ENCODE measurements at places on chromosomes 6 and 20. TPM values are rescaled to one million over a fixed set of nuclear protein-coding genes. Genes with fewer than 3 reads are reported as not detected.
A peak's percentile ranks its signal among the peaks of the same experiment; 100 is the strongest.

- no peaks in the 10 kb centered on the region for H3K4me1 ChIP-seq
- H3K27ac ChIP-seq: no peak overlapping the region
- no peaks in the 10 kb centered on the region for H3K36me3 ChIP-seq
- no peak overlapping the region for H3K4me3 ChIP-seq
Observed at GRCh38 chr20:45646875-45647274, 15.8 kb upstream of the WFDC9 start.

DNA sequence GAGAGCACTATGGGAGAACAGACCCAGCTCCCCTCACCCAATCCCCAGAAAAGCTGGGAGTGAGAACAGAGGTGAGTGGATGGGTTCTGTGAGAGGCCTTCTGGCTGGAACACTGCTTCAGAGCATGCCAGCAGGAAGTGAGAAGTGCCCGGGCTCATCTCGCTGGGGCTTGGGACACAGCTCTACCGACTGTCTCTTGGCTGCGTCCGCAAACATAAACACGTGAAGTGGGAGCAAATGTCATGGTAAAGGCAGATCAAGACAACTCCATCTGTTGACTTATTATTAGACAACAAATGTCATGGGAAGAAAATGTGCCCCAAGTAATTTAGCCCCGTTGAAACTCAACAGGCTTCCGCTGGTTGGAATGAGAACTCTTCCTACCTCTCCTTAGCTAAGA lies 25.9 kb downstream of the GNAS-AS1 start:
- H3K27me3 ChIP-seq: no peaks in the 10 kb centered on the region
- no peaks in the 10 kb centered on the region for H3K36me3 ChIP-seq
- DNase-seq: no peak
- H3K27ac ChIP-seq: no peak overlapping the region

GRCh38 chr6:14305131-14305530 lies 187.6 kb downstream of the CD83 start:
- no peaks in the 10 kb centered on the region for H3K27me3 ChIP-seq
- no peaks in the 10 kb centered on the region for H3K36me3 ChIP-seq
- no peak overlapping the region for H3K27ac ChIP-seq
- no peak for DNase-seq
- no peak overlapping the region for H3K4me3 ChIP-seq

DNA sequence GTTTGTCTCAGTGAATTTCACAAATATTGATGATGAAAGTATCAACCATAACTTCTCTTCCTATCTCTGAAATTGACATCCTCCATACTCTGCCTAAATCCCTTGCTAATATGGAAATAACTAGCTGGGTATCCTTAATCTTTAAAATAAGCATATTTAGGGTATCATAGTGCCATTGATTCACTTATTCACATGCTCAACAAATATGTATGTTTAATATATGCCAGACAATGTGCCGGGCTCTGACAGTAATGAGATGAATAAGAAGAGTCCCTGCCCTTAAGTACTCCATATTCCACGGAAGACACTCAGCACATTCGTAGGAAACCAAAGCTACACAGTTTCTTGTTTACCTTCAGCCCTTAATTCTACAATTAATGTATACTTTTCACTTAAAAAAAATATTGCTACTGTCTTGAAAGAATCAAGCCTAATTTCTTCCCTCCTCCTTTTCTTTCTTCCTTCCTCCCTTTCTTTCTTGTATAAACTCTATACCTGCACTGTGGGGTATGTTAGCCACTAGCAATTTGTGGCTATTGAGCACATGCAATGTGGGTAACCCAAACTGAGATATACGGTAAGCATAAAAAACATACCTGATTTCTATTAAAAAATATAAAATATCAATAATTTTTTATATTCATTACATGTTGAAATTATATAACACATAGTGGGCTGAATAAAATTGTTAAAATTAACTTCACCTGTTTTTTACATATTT lies 42.8 kb upstream of the STXBP5 start:
- no peak overlapping the region for H3K4me3 ChIP-seq
- no peak for DNase-seq
- H3K27me3 ChIP-seq: no peaks in the 10 kb centered on the region
- H3K36me3 ChIP-seq: no peaks in the 10 kb centered on the region
- peaks cover 5% of the 10 kb centered on the region for H3K4me1 ChIP-seq

DNA sequence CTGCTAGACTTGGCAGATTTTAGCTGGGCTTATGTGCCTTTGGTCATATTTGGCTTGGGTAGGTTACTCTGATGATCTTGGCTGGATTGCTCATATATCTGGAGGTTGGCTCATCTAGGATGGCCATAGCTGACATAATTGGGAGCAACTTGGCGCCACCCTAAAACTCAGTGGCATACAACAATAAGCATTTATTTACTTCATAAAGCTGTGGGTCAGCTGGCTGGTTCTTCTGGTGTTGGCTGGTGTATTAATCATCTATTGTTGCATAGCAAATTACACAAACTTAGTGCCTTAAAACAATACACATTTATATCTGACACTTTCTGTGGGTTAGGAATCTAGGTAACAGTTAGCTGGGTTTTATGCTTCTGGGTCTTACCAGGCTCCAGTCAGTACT lies 297.3 kb upstream of the JAG1 start:
- no peaks in the 10 kb centered on the region for H3K36me3 ChIP-seq
- H3K27me3 ChIP-seq: no peaks in the 10 kb centered on the region
- H3K4me3 ChIP-seq: no peak overlapping the region
- peaks cover 3% of the 10 kb centered on the region for H3K4me1 ChIP-seq

DNA sequence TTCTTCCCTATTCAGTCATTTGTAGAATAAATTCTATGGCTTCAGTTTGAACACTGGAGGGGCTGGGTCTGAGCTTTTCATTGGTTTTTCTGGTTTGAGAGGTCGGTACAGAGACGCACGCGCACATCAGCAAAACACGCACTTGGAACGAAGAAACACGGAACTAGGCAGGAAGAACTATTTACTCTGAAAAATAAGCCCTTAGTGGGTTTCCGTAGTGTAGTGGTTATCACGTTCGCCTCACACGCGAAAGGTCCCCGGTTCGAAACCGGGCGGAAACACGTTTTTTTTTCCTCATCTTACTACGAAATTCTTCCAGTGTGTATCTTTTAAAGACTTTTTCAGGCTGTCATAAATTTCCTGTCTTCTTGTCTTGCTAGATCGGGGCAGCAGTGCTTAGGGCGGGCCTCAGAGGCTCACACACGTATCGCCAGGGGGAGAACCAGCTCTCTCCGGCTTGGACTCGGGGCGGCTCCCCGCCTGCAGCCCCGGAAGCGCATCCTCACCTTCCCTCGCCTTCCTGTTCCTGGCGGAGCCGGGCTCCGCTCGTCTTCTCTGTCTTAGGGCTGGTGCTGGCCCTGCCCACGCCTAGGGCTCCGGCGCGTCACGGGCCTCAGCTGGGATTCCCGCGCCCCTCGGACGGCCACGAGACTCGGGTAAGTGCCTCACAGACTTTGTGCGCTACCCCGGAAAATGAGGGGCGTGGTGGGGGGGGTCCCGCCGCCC lies at the start of gene HMGN4:
HMGN4 (plus strand) TSS at position 521 of the 726 bp plus-strand sequence. CDS start 6,841 bp downstream, outside the sequence.
- peak; percentile 85 for DNase-seq
- H3K4me3 ChIP-seq: peak within 1 kb of the TSS; percentile 91
- peaks cover 48% of the 10 kb centered on the region for H3K4me1 ChIP-seq
- no peaks in the 10 kb centered on the region for H3K27me3 ChIP-seq

- H3K27ac ChIP-seq: no peak overlapping the region
- no peaks in the 10 kb centered on the region for H3K36me3 ChIP-seq
Observed at GRCh38 chr6:36374194-36374593, 13.3 kb downstream of the ETV7 start.

DNA sequence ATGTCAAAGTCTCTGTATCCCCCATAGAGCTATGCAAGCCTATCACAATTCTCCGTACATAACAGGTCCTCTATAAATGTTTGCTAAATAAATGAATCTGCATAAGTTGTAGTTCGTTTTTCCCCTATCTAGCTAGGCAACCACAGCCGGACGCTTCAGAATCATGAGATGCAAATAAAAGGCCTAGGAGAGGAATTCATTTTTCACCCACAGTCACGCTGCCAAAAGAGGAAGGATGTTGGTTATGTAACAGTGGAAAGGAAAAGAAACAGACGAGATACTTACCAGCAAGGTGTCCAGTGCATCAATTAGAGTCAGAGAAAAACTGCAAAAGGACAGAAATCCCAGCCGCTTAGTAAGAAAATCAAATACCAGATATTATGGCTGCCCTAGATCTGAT lies 2.4 kb downstream of the EDEM2 start:
- no peaks in the 10 kb centered on the region for H3K36me3 ChIP-seq
- peaks cover 12% of the 10 kb centered on the region for H3K4me1 ChIP-seq
- H3K4me3 ChIP-seq: no peak overlapping the region
- no peaks in the 10 kb centered on the region for H3K27me3 ChIP-seq
- no peak overlapping the region for H3K27ac ChIP-seq
- no peak for DNase-seq

GRCh38 chr20:53021934-53022333 lies 49.8 kb downstream of the TSHZ2 start:
- no peaks in the 10 kb centered on the region for H3K27me3 ChIP-seq
- H3K4me3 ChIP-seq: no peak overlapping the region
- H3K36me3 ChIP-seq: no peaks in the 10 kb centered on the region

DNA sequence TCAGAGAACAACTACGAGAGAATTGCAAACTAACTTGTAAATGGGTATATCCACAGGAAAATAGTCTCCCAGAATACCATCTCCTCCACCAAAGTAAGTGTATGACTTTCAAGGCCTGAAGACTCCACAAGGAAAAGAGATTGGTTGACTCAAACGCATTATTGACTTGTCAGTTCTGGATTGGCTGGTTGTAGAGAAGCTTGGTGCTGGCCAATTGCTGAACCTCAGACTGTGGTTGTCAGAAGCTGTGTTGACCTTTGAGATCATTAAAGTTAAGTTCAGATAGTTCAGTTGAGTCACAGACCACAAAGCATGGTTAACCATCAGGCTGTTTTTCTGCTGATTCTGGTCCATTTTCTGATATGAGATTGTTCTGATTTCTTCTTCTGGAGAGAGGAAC lies 388.3 kb downstream of the BMP2 start:
- DNase-seq: no peak
- H3K36me3 ChIP-seq: no peaks in the 10 kb centered on the region
- H3K27ac ChIP-seq: no peak overlapping the region
- H3K27me3 ChIP-seq: no peaks in the 10 kb centered on the region
- no peaks in the 10 kb centered on the region for H3K4me1 ChIP-seq

DNA sequence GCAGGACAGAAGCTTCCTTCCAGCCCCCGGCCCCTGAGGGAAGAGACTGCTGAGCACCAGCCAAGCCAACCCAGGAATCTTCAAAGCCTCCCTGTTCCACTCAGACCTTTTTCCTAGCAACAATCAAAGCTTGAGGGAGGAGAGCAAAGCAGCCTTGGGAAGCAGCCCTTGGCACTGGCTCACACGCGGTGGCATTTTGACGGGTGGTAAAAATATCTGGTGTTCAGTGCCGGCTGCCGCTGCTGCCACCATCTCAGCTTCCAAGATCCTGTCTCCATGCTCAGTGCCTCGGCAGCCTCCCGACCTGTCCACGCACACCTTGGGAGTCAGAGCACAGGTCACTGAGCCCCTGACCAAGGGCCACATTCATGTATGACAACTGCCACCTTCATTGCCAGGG lies 170.1 kb downstream of the LRFN2 start:
- H3K4me1 ChIP-seq: no peaks in the 10 kb centered on the region
- H3K27me3 ChIP-seq: no peaks in the 10 kb centered on the region
- H3K36me3 ChIP-seq: no peaks in the 10 kb centered on the region
- H3K27ac ChIP-seq: no peak overlapping the region
- no peak overlapping the region for H3K4me3 ChIP-seq

DNA sequence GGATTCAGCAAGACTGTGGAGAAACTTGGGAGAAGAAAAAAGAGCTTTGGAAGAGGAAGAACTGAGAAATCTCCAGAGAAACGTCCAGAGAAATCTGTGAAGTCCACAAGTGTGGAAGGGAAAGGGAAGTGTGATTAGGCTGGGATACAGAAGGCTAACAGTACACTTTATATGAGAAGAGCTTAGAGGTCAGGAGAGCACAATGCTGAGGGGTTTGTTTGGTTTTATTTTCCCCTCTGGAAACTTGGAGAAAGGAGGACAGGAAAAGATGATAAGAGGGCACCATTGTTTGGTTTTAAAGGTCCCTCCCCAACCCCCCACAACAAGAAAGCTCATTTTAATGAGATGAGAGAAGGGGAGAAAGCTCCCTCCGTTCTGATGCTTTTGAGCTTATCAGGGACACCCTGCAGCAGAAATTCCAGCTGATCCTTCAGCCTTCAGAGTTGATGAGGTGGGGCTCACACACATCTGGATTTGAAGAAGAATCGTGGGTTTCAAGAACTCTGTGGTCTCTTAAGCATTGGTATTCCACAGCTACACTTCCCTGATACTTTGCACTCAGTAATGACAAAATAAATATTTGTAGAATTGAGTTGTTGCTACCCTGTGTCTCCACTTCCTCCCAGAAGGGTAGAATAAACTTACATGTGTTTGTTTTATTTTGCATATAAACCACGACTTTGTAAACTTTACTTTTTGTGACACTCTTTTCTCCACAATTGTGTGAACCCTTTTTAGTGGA lies 1.9 kb downstream of the NT5E start:
- H3K27me3 ChIP-seq: peaks cover 14% of the 10 kb centered on the region
- no peaks in the 10 kb centered on the region for H3K36me3 ChIP-seq
- DNase-seq: no peak
- H3K27ac ChIP-seq: peak overlapping the region; percentile 85

DNA sequence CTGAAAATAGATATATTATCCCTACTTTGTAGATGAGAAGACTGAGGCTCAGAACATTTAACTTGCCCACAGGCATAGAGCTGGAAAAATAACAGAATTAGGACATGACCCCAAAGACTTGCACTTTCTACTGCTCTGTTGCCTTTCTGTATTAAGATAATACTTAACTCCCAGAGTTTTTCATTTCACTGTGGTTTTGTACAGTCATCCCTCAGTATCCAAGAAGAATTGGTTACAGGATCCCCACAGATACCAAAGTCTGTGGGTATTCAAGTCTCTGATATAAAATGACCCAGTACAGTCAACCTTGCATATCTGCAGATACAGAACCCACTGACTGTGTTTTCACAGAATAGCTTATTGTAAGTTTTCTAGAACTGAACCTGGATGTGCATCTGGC lies 16.8 kb downstream of the MRS2 start:
- no peak for DNase-seq
- H3K4me3 ChIP-seq: no peak overlapping the region
- H3K27ac ChIP-seq: no peak overlapping the region
- peaks cover 5% of the 10 kb centered on the region for H3K36me3 ChIP-seq
- H3K27me3 ChIP-seq: no peaks in the 10 kb centered on the region

The ADA gene
- total RNA-seq: 5.4 TPM

The SLC22A3 gene
- total RNA-seq: 4.5 TPM

The HTR1B gene
- not detected for total RNA-seq

The TP53INP2 gene
- 12.9 TPM for total RNA-seq

The LTA gene
- total RNA-seq: not detected

The BHLHE23 gene
- not detected for total RNA-seq

The DAAM2 gene
- total RNA-seq: 31.6 TPM

The ELOVL2 gene
- 0.14 TPM for total RNA-seq
